ENCODE measurements at places on chromosomes 5 and 9.
A peak's percentile ranks its signal among the peaks of the same experiment; 100 is the strongest.

DNA sequence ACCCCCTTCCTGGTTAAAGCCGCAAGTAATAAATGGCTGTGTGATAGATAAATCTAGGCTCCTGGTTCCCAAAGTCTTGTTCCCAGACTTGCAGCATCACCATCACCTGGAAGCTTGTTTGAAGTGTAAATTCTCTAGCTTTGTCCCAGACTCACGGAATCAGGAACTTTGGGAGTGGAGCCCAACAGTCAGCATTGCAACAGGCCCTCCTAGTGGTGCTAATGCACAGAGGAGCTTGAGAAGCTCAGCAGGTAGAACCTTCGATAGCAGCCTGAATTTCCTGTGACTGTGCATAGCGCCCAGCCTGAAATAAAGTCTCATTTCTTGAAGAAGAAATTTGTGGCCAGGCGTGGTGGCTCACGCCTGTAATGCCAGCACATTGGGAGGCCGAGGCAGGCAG is 30.3 kb upstream of the MELK start:
- no peak for DNase-seq

GRCh38 chr5:9104571-9105339 is 441.1 kb downstream of the SEMA5A start:
- no peak for DNase-seq

- DNase-seq = no peak
Measured at GRCh38 chr5:159819591-159820411, 96.5 kb upstream of the ADRA1B start.

DNA sequence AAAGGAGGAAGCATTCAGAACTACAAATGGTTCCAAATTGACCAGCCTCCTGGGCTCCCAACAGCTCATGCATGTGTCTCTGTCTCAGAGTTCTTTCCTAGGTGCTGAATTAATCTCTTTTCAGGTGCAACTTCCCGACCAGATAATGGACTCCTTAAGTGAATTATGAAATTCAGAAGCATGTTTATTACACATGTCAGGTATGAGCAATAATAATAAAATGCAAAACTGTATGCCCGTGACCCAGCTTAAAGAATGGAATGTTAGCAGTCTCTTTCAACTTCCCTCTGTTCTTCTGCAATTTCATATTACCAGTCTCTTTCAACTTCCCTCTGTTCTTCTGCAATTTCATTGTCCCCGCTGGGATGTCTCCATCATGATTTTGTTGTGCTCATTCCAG is 60.4 kb downstream of the FBXL7 start:
- no peak for DNase-seq

GRCh38 chr5:164504141-164504772 is 998.8 kb downstream of the MAT2B start:
- DNase-seq = peak; percentile 70

DNA sequence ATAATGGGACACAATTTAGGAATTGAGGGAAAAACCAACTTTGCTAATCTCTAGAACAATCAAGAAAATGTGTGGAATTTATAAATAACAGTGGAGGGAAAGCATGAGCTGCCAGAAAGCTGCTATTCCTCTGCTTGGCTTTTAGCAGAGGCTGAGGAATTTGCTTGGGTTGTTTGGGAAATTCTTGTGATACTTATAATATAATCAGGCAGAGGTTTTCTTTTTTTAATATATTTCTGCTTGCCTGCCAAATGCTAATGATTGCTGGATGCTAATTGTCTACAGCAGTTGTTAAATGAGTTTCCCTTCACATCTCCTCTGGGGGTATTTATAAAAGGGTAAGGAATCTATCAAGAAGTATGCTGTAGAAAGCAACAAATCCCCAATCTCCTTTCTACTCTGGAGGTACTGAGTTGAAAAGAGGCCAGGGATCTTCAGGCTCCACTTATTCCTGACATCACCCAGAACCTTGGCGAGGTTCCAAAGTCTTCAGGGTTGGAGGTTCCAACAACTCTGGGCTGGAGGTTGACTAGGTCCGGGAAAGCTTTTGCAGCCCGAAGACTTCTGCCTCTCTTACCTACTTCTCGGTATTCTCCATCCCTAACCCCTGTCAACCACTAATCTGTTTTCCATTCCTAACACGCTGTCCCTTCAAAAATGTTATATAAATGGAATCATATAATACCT is 60.4 kb upstream of the TMED7 start:
- DNase-seq = no peak

DNA sequence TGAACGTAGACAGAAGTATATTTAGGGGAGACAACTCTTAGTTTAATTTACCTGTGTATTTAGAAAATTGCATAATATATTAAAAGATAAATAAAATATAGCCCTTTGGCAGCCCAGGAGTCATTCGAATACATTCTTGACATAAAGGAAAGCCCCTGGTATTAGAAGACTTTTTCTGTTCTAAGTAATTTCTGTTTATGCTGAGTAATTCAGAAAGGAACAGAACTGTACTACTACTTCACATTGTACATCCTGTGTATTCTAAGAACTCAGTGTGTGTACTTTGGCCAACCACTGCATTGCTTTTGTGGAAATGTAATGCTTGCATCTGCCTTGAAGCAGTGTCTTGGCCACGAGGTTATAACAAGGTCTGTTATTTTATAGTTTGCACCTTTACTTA is 136.4 kb downstream of the KDM4C start:
- no peak for DNase-seq

All from SK-N-DZ (cell line).